ENCODE measurements at places on chromosomes 11 and 22.

DNA sequence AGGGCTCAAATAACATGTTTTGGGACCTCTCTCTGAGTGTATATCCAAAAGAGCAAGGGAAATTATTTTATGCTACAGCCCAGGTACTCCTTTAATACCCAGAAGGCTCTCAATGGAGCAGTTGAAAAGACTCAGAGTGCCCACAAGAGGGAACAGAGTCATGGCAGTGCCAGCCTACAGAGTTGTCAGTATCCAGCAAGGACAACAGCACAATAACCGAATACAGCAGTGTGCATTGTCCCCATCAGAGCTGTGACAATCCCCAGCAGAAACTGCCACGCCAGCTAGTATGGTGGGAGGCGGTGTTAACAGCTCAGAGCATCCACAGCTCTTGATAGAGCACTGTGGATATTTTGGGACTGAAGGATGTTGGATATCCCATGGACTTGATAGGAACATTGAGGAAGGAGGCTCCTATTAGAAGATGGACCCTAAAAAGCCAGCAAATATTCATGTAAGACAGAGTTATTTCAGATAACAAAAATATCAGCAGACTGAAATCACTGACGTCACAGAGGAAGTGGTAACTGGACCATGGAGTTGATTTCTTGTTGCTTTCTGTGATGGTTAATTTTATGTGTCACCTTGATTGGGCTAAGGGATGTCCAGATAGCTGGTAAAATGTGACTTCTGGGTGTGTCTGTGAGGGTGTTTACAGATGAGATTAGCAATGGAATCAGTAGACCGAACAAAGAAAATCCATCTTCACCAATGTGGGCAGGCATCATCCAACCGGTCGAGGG, 17.7 kb upstream of the PAFAH1B2 start:
- DNase-seq: no peak

- DNase-seq: no peak
Measured at GRCh38 chr11:67468056-67468455, 995 bp downstream of the TMEM134 start.

DNA sequence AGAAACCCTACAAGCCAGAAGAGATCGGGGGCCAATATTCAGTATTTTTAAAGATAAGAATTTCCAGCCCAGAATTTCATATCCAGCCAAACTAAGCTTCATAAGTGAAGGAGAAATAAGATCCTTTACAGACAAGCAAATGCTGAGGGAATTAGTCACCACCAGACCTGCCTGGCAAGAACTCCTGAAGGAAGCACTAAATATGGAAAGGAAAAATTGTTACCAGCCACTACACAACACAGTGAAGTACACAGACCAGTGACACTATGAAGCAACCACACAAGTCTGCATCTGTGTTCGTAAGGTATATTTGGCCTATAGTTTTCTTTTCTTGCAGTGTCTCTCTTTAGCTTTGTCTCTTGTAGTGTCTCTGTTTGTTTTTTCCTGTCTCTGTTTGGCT, 29.0 kb downstream of the TMEM225 start:
- DNase-seq: no peak

DNA sequence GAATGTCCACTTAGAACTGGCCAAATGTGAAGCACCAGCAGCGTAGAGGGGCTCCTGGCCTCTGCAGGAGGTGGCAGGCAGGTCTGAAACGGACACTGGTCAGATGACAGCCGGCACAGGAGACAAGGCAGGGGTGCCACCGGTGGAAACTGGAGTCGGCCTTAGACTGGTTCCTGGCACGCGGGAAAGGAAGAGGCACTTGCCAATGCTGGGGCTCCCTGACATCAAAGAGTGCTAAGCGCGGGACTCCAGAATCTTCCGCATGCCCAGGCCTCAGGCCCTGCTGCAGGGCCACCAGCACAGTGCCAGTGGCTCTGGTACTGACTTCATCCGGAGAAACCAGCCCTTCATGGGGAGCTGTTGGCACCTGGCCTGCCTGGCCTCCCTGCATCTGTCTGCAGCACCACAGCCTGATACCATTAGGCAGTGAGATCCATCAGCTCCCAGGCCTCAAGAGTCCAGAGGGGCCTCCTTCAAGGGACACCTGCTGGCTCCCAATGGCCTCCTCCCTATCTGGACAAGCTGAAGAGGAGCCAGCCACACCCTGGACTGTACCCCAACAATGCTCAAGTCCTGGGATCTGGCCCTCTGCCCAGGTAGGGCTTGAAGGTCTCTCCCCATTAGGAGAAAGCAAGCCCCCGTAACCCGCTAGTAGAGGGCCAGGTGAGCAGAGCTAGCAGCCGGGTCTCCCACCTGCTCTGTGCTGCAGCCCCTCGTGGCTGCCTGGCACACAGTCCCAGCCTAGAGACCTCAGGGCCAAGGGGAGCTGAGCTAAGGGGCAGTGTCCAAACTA, 29.7 kb upstream of the GNB1L start:
- DNase-seq: no peak

DNA sequence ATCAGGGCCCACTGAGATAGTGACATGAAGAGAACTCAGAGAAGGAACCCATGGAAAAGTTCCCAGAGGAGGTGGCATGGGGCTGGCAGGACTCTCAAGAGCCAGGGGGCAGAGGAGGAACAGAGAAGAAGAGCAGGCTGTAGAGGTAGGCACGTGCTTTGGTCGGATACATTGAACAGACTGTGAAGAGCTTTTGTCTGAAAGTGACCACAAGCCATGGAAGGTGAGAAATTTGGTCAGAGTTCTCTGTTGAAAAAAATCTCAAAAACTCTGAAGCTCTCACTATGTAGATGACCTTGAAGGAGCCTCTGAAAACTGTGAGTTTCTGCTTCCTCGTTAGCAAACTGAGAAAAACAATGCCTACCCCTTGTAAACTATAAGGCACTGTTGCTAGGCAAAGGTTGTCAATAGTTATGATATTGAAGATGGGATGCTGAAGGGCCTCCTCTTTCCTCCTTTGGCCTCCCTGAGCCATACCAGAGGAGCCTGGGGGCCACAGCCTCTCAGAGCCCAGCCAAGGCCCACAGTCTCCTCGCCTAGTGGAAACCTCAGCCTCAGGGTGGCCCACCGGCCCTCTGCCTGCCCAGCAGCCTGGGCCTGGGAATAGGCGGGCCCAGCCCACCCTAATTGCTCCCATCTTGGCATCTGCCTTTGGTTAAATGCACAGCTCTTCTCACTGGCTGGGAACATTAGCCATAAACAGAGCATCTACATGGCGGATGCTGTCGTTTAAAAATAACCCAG, 415.7 kb downstream of the SOX6 start:
- DNase-seq: no peak

DNA sequence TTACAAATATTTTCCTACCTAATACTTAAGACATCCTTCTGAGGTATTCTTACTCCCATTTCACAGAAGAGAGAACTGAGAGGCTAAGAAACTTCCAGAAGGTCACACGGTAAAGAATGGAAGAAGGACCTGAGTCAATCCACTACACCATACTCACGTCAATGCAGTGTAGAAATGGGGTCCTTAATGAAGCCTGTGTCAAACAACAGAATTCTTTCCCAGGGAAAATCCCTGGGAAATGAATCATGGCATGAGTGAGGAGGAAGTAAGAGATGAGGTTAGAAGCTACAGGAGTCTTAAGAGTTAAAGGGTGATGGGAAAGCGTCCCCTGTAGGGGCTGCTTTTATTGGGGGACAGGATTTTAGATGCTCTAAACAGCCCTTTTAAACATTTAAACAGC, 147.9 kb downstream of the C11orf91 start:
- no peak for DNase-seq

DNA sequence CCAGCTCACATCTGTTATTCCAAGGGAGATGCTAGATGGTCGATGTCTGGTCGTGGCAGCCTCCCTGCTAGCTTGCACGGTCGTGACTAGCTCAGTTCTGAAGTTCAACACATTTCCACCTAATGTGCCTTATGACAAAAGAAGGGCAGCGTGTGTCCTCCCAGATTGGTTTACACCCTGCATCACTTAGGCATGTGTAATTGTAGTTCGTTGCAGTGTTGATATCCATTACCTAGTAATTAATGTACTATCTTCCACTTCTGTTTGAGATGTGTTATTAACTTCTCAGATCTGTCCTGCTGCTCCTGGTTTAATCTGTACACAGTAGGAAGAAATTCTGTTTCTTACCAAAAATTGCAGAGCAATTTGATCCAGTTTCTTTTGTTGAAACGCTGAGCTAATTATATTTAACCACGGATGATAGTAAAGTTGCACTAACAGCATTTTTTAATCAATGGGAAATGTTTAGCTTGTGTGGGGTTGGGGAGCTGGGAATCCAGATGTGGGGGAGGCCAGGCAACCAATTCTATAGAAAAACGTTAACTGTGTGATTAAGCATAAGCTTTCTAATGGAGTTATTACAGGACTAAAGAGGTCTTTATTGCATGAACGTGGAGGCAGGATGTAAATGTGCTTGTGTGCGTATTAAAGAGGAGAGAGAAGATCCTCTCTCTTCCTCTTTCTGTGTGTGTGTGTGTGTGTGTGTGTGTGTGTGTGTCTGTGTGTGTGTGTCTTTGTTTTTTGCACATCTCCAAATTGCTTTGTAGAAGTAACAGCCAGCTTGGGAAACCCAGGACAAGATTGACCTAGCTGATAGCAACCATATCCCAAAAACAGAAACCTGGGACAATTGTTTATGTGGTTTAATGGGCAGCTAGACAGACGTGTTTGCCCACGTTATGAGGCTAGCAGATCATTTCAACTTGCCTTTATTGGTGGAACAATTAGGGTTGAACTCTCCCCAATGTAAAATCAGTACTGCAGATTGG, 145.7 kb upstream of the TTC12 start:
- DNase-seq: no peak

DNA sequence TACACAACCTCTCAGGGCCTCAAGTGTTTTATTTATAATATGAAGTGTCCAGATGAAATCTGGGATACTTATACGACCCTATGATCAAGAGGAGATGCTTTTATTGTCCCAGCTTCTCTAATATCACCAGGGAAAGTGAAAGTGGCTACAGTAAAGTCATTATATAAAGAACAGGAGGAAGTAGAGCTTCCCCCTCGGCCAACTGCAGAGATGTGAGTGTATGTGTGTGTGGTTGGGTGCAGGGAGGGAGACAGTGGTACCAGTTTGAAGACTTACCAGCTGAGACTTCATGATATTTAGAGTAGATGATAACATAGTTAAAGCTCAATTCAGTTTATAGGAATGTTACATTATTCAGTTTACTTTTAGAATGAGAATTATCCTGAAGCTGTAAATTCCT, 373.6 kb upstream of the DDI1 start:
- no peak for DNase-seq

- no peak for DNase-seq
Measured at GRCh38 chr11:13899603-13900002, 62.9 kb upstream of the SPON1 start.

GRCh38 chr11:70210530-70210929, 7.4 kb downstream of the FADD start:
- no peak for DNase-seq

DNA sequence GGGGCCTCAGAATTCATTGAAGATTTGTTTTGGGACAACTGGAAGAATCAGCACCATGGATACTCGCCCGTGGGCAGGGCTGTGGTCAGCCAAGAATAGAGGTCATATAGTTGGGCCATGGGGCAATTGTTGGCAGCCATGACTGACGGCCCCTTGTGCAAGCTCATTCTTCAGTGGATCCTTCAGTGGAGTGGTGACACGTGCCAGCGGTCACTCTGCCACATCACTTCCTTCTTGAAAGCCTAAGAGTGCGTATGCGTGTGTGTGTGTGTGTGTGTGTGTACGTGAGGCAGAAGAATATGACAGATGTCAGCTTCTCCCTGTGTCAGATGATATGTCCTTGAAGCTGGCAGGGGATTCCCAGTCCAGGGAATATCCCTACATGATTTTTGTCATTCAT, 1.8 kb upstream of the IL18BP start:
- no peak for DNase-seq

- no peak for DNase-seq
Measured at GRCh38 chr22:31753005-31753633, 700 bp upstream of the DEPDC5 start.

- no peak for DNase-seq
Measured at GRCh38 chr11:130066338-130066737, 3.4 kb upstream of the APLP2 start.

DNA sequence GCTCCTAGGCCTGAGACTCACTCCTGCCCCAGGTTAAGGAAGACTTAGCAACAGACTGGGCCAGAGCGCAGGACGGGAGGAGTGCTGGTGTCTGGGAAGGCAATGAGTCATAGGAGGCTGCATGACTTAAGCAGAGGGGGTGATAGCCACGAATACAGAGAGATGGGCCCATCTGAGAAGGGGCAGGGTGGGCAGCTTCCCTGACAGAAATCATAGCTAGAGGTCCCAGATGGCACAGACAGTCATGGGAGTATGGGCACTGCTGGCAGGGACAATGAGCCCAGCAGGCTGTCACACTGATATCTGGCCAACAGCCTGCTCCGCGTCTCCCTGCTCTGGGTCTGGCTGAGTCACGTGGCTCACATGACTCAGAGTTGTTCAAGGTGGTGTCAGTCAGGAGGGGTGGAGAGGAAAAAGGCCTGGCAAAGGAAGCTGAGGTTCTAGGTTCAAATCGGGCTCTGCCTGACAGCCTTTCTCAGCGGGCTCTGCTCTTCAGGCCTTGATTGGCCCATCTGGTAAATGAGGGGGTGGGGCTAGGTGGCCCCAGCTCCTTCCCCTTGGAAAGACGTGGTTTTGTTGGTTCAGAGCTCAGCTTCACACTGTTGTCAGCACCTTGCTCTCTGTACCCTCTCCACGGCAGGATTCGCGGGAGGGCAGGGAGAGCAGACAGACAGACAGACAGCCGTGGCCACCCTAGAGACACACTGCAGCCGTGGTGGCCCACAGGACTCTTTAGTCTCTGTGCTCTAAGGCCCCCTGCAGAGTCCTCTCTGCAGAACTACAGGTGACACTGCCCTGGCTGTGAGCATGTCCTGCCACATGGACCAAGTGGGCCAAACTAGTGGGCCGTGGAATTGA, 47.8 kb downstream of the DBX1 start:
- no peak for DNase-seq
